ENCODE measurements at places on chromosomes 6 and 20.

DNA sequence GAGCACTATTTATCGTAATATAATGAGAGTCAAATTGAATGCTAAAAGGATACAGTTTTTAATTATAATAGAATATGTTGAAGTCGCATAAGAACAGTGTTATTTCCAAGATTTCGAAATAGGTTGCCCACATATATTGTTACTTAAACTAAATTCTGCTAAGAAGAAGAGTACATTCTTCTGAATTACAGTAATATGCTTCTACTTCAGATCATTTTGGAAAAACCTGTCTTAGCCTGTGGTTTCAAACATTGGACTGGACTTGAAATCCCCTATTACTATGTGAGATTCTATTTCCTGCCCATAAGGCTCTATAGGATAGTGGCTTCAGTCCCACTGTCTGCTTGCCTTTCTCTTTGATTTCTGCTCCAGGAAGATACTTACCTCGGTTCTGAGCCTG lies 137.2 kb downstream of the B3GAT2 start:
- DNase-seq = no peak

DNA sequence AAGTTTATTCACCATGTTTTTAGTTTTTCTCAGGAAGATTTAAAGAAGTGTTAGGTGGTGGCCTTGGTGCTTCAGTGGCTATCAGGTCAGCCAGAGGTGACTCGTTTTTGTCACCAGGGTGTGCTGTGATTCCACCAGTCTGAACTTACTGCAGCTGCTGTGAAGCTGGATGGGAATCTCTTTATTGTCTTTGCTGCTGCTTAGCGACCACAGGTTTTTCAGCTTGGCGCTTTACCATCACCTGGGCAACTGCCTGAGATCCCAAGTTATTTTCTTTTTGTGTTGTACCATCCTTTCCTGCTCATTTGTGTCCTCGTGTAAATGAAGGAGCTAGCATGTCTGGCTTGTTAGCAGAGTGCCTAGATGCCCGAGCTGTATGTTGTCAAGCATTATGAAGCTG lies 146.9 kb downstream of the MACROD2 start:
- no peak for DNase-seq

DNA sequence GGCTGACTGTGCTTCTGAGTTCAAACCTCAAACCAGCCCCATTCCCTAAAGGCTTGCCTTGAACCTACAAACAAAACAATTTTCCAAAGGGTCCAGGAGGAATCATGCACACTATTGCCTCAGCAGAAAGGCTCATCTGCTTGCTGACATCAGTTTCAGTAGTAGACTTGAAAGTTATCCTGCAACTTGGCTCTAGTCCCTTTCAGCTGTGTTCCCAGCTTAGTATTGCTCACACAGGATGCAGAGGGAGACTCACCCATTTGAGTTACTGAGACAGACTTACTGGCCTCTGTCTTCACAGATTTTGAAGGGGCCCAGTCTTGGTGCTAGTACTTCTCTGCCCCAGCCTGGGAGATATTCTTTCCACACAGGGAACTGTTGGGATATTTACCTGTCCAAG lies 38.5 kb upstream of the TFB1M start:
- no peak for DNase-seq

DNA sequence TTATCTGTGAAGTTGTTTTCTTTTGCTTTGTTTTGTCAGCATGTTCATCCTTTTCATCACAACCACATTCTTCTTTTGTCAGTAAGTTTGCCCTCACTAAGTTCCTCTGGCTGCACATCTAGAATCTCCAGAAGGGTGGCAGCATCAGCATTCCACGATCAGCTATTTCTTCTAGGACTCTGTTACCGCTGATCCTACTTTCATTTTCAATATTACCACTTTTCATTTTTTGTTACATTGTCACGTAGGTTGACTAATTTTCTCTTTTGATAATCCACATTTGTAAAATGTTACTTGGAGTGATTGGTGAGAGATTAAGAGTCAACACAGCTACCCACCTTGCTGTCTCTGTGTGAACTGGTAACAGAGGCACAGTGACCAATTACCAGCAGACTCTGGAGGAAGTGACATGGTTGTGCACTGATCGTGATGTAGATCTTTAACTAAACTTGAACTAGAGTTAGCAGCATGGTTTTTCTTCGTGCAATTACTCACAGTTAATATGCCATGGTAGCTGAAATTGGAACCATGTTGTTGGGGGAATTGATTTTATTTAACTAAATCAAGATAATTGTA lies 307.9 kb upstream of the SLC35B3 start:
- DNase-seq = no peak

GRCh38 chr6:160279850-160280249 lies 21.2 kb upstream of the SLC22A2 start:
- DNase-seq = no peak

GRCh38 chr20:58208944-58209343 lies 19.5 kb downstream of the ANKRD60 start:
- DNase-seq = no peak

DNA sequence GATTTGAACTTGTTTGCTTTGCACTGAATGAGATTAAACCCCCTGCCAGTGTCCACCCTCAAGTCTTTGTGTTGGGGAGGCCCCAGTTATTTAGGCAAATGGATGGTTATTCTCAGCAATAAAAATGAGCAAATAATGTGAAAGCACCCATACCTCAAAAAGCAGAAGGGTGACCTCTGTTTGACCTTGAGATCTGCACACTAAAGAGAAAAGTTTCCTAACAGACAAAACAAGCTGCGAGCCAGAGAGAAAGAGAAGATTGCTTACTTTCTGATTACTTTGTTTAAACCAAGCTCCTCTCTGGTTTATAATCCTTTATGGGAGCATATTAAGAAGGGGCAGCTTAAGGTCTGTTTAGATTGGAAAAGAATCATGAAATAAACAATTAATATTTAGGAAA lies 30.4 kb upstream of the TRERF1 start:
- DNase-seq = no peak

- DNase-seq = no peak
Measured at GRCh38 chr20:57762531-57763234, 52.9 kb upstream of the PMEPA1 start.

- peak; percentile 64 for DNase-seq
Measured at GRCh38 chr20:38221119-38221589, 39.4 kb downstream of the KIAA1755 start.

GRCh38 chr6:146335336-146335735 lies 208.3 kb upstream of the RAB32 start:
- DNase-seq = no peak

DNA sequence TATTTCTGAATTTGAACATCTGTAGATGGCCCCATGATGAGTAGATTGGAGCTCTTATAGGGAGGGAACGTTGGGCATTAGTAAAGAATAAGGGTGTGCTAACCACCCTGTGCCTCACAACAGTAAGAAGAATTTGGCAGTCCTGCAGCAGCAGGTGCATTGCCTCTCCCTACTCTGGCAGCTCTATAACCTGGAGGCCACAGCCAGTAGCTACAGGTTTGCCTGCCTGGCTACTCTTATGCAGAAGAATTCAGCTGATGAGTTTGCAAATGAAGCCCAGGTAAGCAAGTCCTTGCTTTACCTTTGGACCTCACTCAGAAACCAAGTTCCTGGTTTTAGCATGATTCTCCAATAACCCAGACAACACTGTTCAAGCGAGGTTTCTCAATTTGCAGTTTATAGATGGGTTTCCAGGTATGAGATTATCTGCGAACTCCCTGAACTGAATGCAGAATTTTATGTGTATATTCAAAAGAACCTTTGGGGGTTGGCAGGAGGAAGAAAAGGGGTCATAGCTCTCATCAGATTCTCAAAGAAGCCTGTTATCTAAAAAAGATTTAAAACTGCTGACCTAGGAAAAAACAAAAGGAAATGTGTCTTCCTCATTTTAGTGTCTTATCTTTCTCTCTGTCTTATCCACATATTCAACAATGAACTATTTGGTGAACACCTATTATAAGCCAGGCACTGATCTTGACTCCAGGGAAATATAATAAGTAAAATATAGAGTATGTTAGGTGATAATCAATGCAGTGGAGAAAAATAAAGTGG lies 18.9 kb downstream of the TREML1 start:
- DNase-seq = no peak

GRCh38 chr6:109139109-109139508 lies 43.8 kb downstream of the CEP57L1 start:
- DNase-seq = no peak

DNA sequence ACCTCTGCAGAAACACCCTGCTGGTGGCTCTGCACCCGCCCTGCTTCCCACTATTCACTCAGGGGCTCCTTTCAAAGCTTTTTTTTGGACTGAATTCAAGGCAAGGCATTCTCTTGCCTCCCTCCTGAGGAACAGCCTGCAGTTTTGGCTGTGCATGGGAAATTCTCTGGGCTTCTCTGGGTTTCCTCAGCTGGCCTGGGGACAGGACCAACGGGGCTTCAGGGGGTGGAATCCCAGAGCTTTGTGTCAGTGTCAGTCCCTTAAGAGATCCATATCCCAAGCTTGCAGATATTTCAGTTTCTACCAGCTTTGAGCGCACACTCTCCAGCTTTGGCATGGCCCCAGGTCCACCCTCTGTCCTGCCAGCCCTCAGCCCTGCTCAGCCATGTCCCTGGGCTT lies 2.0 kb downstream of the SCRT2 start:
- DNase-seq = no peak

GRCh38 chr6:126890055-126890454 lies 228.4 kb upstream of the RSPO3 start:
- no peak for DNase-seq

DNA sequence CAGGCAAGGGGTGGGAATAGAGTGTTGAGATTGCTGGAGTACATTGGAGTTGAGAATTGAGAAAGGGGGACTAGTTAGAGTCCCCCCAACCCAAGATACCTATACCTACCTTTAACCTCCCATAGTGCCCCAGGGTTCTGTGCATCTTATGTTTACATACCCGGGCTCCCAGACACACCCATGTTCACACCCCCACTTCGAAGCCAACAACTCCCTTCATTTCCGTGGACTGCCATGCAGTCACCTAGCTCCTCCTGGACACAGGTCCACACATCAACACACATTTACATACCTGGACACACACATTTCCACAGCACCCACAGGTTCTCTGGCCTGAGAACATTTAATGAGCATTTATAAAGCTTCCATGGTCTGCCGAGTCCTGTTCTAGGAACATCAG lies 5.1 kb downstream of the TMEM63B start:
- DNase-seq = no peak

DNA sequence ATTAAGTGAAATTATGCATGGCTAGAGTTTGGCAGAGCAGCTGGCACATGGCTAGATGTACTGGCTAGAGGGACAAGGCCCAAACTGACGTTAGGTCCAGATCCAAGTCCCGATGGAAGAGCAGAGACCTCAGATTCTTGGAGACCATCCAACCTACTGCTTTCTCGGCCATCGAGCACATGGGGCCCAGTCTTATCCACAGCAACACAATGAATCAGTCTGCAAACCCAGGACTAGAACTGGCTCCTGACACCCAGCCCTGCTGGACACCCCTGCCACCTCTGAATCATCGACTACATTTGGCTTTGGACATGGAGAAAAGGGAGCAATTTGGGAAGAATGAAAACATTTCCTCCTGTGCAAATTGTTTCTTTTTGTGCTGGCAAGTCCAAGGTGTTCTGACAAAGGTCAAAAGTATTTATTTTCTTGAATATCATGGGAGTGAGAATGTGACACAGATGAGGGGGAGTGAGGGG lies 23.9 kb upstream of the YWHAB start:
- DNase-seq = no peak

DNA sequence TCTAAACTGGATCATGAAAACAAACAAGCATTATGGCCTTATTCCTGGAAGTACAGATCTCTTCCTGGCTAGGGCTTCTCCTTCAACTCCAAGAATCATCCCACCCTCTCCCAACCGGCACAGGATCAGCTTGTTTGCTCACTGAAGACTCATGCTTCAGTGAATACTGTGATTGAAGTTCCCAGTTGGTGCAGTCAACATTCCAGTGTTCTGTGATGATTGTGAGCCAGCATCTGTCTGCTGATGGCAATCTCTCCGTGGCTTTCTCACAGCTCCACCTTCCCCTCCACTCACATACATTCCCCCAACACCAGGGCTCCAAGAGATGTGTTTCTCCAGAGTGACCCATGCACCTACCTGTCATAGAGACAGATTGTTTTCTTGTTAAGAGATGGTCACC lies 421.3 kb upstream of the BTBD3 start:
- no peak for DNase-seq

GRCh38 chr20:37366743-37367142 lies 20.8 kb downstream of the SRC start:
- DNase-seq = no peak

- DNase-seq = no peak
Measured at GRCh38 chr6:40441150-40441549, 146.0 kb downstream of the LRFN2 start.

- no peak for DNase-seq
Measured at GRCh38 chr20:48465271-48465670, 362.5 kb downstream of the PREX1 start.
